ENCODE measurements at places on chromosomes 3 and 15. TPM values are rescaled to one million over a fixed set of nuclear protein-coding genes. Genes with fewer than 3 reads are reported as not detected.

GRCh38 chr3:36698314-36698713, 66.0 kb downstream of the DCLK3 start:
- H3K4me3 ChIP-seq, result no peak overlapping the region
- no peak for DNase-seq
- no peaks in the 10 kb centered on the region for H3K27me3 ChIP-seq

Gene LIPC
- 1.1 TPM for total RNA-seq

DNA sequence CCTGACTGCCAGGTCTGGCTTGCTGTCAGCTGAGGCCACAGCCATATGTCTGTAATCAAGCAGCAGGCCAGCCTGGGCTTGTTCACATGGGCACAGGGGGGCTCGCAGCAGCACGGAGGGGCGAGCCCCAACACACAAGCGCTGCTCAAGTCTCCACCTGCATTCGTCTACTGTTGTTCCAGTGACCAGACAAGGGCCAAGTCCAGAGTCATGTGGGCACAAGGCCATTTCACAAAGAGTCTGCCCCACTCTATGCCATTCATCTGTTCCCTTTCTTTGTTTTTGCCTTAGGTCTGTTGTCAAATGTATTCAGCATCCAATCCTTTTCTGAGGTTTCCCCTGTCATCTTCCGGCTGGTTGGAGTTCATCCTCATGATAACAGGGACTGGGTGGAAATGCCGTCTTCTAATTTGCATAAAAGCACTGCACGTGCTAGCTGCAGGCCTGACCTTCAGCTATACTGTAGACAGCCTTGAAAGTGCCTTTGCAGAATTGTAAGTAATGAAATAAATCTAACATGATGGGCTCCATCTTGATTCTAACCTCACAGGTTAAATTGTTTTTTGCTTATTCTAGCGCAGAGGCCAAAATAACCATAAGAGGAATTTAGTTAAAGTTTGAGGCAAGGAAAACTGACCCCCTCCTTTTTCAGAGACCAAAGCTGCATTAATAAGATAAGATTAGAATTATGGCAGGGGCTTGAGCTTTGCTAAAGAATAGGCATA, 28.6 kb upstream of the KBTBD12 start:
- no peaks in the 10 kb centered on the region for H3K4me1 ChIP-seq
- no peaks in the 10 kb centered on the region for H3K36me3 ChIP-seq
- no peak overlapping the region for H3K27ac ChIP-seq
- H3K27me3 ChIP-seq, result no peaks in the 10 kb centered on the region

Gene CHST2
- total RNA-seq, result 32.6 TPM

- no peaks in the 10 kb centered on the region for H3K27me3 ChIP-seq
- H3K4me3 ChIP-seq, result no peak overlapping the region
- H3K4me1 ChIP-seq, result no peaks in the 10 kb centered on the region
- H3K36me3 ChIP-seq, result peaks cover 14% of the 10 kb centered on the region
Observed at GRCh38 chr15:48989170-48989569, 25.5 kb upstream of the SHC4 start.

DNA sequence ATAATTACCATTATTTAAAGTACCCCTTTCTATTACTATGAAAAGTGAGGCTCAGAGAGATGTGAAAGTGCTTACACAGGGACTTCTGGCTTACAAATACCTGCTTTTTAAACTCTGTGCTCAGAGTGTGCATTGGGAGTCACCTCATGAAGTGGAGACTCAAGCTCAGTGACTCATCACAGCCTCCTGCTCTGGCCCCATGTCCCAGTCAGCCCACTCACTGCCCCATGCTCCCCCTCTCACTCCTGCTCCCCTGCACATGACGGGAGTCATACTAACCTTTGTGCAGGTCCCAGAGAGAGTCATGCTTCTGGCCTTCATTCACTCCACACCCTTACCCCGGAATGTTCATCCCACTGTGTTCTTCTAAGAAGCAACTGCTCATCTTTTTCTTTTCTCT, 20.2 kb downstream of the CCR1 start:
- no peaks in the 10 kb centered on the region for H3K27me3 ChIP-seq
- no peak overlapping the region for H3K4me3 ChIP-seq
- H3K27ac ChIP-seq, result no peak overlapping the region
- H3K4me1 ChIP-seq, result no peaks in the 10 kb centered on the region
- no peaks in the 10 kb centered on the region for H3K36me3 ChIP-seq

DNA sequence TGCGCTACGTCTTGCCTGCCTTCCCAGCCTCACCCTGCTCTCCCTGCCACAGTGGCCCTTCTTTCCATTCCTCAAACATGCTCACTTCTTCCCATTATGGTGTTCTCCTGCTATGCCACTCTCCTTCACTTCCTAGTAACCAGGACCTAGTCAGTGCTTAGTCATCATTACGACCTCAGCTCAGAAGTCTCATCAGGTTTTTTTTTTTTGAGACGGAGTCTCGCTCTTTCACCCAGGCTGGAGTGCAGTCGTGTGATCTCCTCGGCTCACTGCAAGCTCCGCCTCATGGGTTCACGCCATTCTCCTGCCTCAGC, 149.5 kb downstream of the GREM1 start:
- peak overlapping the region; percentile 39 for H3K27ac ChIP-seq
- DNase-seq, result no peak
- no peaks in the 10 kb centered on the region for H3K36me3 ChIP-seq
- H3K27me3 ChIP-seq, result no peaks in the 10 kb centered on the region

Gene CCDC66
- total RNA-seq, result 36.3 TPM

DNA sequence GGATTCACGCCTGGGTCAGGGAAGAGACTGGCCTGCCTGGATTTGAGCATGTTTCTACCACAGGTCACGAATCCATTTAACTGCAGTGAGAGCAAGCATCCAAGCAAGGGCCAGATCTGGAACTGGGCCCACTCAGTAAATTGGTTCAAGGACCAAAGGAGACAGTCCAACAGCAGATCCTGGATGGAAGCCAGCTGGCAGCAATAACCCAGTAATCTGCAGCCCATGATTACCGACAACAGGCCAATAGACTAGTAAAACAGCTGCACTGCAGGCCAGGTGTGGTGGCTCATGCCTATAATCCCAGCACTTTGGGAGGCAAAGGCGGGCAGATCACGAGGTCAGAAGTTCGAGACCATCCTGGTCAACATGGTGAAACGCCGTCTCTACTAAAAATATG, 11.8 kb downstream of the SAMD7 start:
- DNase-seq, result no peak
- no peak overlapping the region for H3K4me3 ChIP-seq
- no peaks in the 10 kb centered on the region for H3K4me1 ChIP-seq
- no peaks in the 10 kb centered on the region for H3K36me3 ChIP-seq
- H3K27ac ChIP-seq, result no peak overlapping the region

Gene ATRIP
- total RNA-seq, result 7.1 TPM

- no peak overlapping the region for H3K4me3 ChIP-seq
- DNase-seq, result no peak
- H3K27me3 ChIP-seq, result no peaks in the 10 kb centered on the region
- H3K4me1 ChIP-seq, result peaks cover 36% of the 10 kb centered on the region
Observed at GRCh38 chr15:66830358-66830757, 128.3 kb downstream of the SMAD6 start.

Gene GOLGA6L22
- total RNA-seq, result not detected

Gene FBLN2
- 7.4 TPM for total RNA-seq

- no peak for DNase-seq
- H3K27me3 ChIP-seq, result no peaks in the 10 kb centered on the region
- no peaks in the 10 kb centered on the region for H3K4me1 ChIP-seq
Observed at GRCh38 chr3:132870541-132870940, 148.3 kb upstream of the NPHP3 start.

DNA sequence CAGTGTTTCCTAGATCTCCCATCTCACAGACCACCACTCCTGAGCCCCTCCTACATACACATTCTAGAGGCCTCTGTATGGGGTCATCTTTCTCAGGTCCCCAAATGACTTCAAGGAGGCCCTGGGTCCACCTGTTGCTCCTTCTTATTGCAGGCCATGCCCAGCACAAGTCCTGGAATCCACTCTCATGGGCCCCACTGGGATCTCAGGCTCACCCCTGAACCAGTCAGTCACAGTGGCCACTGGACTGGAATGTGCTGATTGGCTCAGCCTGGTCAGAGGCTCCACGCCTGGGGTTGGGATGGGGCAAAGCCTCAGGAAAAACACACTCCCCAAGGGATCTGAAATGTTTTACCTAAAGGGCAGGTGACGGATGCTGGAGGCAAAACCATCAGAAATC, 55.7 kb downstream of the SPSB4 start:
- no peaks in the 10 kb centered on the region for H3K36me3 ChIP-seq
- H3K27ac ChIP-seq, result no peak overlapping the region

GRCh38 chr3:30011237-30011803, 595.1 kb upstream of the TGFBR2 start:
- H3K4me3 ChIP-seq, result no peak overlapping the region
- no peak overlapping the region for H3K27ac ChIP-seq
- no peaks in the 10 kb centered on the region for H3K36me3 ChIP-seq
- H3K4me1 ChIP-seq, result peaks cover 7% of the 10 kb centered on the region
- no peak for DNase-seq

Gene ARL14
- not detected for total RNA-seq

GRCh38 chr3:76203578-76203977, 418.2 kb upstream of the ZNF717 start:
- H3K27ac ChIP-seq, result no peak overlapping the region
- no peak overlapping the region for H3K4me3 ChIP-seq
- no peaks in the 10 kb centered on the region for H3K4me1 ChIP-seq
- H3K27me3 ChIP-seq, result no peaks in the 10 kb centered on the region
- DNase-seq, result no peak
- no peaks in the 10 kb centered on the region for H3K36me3 ChIP-seq

DNA sequence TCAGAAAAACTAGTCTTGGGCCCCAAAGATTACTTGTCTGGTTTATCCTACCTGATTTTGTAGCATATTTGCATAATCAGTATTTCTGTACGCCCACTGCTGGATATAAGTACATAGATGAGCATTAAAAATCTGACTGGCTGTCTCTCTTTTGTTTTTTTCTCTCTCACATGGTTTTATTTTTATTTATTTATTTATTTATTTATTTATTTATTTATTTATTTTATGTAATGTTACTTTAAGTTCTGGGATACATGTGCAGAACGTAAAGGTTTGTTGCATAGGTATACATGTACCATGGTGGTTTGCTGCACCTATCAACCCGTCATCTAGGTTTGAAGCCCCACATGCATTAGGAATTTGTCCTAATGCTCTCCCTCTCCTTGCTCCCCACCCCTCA, 31.9 kb downstream of the C2CD4B start:
- H3K4me3 ChIP-seq, result no peak overlapping the region
- H3K36me3 ChIP-seq, result no peaks in the 10 kb centered on the region
- no peak overlapping the region for H3K27ac ChIP-seq
- no peaks in the 10 kb centered on the region for H3K27me3 ChIP-seq

Gene B3GNT5
- total RNA-seq, result 2.2 TPM

DNA sequence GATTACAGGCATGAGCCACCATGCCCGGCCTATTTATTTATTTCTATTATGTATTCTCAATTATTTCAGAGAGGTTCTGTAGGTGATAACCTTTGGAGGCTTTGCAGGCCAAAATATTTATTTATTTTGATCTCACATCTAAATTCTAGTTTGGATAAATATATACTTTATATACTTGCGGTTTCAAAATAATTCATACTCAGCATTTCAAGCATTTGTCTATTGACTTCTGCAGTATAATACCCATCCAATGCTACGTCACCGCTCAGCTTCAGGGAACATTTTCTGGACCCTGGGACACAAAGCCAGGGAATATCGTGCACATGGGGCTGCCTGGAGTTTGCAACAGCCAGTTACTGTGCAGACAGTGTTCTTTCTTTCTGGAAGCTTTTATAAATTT, 22.6 kb downstream of the CGGBP1 start:
- no peak for DNase-seq
- no peaks in the 10 kb centered on the region for H3K36me3 ChIP-seq
- H3K4me3 ChIP-seq, result no peak overlapping the region
- no peak overlapping the region for H3K27ac ChIP-seq
- no peaks in the 10 kb centered on the region for H3K27me3 ChIP-seq

Gene LIPH
- total RNA-seq, result 1.7 TPM

GRCh38 chr3:140441006-140441405, 236.9 kb upstream of the TRIM42 start:
- H3K4me3 ChIP-seq, result no peak overlapping the region
- H3K36me3 ChIP-seq, result no peaks in the 10 kb centered on the region
- no peaks in the 10 kb centered on the region for H3K4me1 ChIP-seq
- DNase-seq, result no peak
- H3K27ac ChIP-seq, result no peak overlapping the region

DNA sequence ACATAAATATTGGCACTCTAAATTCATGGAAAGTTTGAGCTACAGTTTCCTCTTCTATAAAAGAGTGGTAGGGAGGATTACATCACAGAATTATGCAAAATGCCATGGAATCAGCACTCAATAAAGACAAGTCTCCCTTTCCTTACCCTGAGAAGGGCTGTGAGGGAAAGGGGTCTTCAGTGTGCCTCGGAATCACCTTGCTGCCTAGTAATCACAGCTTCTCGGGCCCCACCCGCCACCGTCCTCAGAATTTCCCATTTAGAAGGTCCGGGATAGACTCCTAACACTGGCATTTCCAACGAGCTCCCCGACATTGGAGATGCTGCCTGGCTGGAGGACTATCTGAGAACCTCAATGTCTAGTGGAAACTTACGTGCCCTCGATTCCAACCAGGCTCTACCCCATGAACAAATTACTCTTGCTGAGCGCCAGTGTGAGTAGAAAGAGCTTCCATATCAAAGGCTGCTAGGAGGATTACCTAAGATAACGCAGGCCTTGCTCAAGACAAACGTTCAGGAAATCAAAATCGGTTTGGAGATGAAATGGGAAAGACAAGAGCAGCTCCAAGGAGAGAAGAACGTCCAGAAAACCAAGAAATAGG, 92.1 kb upstream of the CHD2 start:
- no peaks in the 10 kb centered on the region for H3K36me3 ChIP-seq
- H3K4me3 ChIP-seq, result peak overlapping the region; percentile 61
- H3K4me1 ChIP-seq, result peaks cover 56% of the 10 kb centered on the region
- H3K27me3 ChIP-seq, result no peaks in the 10 kb centered on the region

- no peak overlapping the region for H3K27ac ChIP-seq
- H3K36me3 ChIP-seq, result no peaks in the 10 kb centered on the region
- no peaks in the 10 kb centered on the region for H3K27me3 ChIP-seq
- no peak overlapping the region for H3K4me3 ChIP-seq
Observed at GRCh38 chr3:17932136-17932771, 189.8 kb upstream of the TBC1D5 start.

Measured in spleen (tissue), 13 donors.